Motor neuron (in vitro differentiated cells): ENCODE measurements at places on chromosomes 1 and 21. TPM values are rescaled to one million over a fixed set of nuclear protein-coding genes. Genes with fewer than 3 reads are reported as not detected.
A peak's percentile ranks its signal among the peaks of the same experiment; 100 is the strongest.

GRCh38 chr21:32772281-32773047 lies 909 bp upstream of the PAXBP1 start:
- ATAC-seq = no peak

Gene TMEM240
- total RNA-seq = 8.7 and 14.0 TPM in 2 replicates

GRCh38 chr1:87452648-87453047 lies 124.0 kb downstream of the LMO4 start:
- ATAC-seq = no peak

DNA sequence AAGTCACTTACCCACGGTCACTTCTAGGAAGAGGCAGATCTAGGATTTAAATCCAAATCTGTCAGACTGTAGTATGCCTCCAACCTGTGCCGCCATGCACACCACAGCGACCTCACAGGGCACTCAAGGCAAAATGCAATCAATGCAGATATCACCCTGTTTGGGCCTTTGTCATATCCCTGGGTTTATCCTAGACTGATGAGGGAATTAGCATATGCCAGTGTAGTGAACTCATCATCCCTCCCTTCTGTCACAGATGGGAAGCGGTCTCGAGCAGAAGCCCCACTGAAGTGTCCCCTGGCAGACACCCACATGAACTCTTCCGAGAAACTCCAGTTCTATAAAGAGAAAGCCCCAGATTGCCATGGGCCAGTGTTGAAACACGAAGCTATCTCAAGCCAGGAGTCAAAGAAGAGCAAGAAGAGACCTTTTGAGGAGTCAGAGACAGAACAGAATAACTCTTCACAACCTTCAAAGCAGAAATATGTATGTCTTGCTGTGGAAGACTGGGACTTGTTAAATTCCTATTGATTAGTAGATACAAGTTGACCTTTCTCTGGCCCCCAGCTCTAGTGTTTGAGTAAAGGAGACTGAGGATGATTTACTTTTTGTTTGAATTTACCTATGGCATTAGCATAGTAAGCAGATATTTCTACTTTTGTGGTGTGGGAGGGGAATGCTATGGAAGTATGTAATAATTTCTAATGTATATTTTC lies 21.4 kb downstream of the LRRC42 start:
- ATAC-seq = no peak

Gene LCE1D
- not detected in 2 replicates for total RNA-seq

- no peak for ATAC-seq
Measured at GRCh38 chr21:14751602-14752344, 205.7 kb upstream of the SAMSN1 start.

Gene APOBEC4
- 1.3 and 1.4 TPM in 2 replicates for total RNA-seq

DNA sequence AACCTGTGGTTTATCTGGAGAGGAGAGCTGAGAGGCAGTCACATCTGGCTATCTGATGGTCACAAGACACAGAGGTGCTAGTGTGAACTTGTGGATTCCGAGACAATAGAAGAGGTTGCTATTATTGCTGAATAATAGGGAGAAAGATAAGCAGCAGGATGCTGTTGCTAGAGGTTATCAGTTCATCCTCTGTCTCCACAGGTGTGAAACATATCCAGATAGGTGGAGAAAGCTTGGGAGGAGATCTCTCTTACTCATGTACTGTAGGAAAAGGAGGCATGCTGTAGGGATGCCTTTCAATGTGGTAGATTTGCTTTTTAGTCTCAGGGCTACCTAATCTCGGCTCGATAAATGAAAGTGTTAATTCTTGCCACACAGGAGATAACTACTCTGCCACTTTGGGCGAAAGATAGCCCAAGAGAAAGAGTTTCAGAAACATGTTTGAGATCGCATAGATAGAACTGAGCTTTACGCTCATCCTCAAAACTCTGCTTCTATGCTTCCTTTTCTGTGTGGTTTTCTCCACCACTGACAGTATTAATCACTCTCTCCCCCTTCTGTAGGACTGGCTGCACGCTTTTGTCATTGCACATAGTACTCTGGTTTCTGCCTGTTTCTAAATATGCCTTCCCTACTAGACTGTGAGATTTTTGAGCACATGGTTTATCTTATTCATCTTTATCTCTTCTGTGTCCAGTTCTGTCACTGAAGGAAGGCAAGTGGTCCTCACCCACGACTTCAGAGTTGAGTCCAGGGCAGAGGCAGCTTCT lies 36.7 kb upstream of the PLXNA2 start:
- ATAC-seq = no peak

Gene GJA9
- 0.56 and 1.2 TPM in 2 replicates for total RNA-seq

DNA sequence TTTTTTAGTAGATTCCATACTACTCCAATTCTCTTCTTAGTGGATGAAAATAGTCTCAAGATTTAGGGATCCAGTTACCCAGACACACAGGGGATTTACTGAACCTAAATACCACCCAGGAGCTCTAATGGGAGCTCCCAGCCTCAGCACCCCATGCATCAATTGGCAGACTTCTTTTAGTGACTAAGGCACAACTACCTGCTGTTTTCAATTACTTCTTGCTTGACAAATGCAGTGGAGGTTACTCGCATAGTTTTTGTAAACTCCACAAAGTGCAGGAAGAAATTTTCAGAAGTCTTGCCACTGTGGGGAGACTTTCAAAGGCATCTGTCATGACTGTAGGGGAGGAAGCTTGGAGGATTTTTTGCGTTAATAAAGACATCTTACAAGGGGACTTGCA lies 35.5 kb upstream of the MAP10 start:
- no peak for ATAC-seq

- no peak for ATAC-seq
Measured at GRCh38 chr1:32329931-32330466, 6.0 kb downstream of the MARCKSL1 start.

GRCh38 chr1:15722411-15722810 lies 13.6 kb upstream of the SLC25A34 start:
- no peak for ATAC-seq

Gene SPRR2B
- total RNA-seq = 2.9 TPM in 1 of 2 replicates, not detected in the other

Gene ZSWIM5
- 0.45 and 2.4 TPM in 2 replicates for total RNA-seq

- ATAC-seq = no peak
Measured at GRCh38 chr1:208793861-208794345, 549.7 kb upstream of the PLXNA2 start.

DNA sequence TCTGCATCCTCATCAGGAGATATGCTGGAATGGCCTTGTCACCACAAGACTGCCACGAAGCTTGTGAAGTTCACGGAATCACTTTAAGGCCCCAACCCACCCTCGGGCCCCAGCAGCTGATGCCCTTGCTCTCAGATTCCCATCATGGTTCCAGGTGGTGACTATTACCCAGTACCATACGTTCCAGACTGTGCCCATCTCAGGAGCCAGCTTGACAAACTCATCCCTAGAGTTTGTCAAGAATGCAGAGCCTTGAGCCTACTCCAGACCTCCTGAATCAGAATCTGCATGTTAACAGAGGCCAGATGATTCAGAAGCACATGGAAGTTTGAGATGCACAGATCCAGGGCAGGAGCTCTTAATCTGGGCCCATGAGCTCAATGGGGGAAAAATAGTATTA lies 53.9 kb upstream of the RBM15 start:
- ATAC-seq = no peak

GRCh38 chr21:44847261-44848056 lies 26.0 kb downstream of the PTTG1IP start:
- ATAC-seq = peak; percentile 1

Gene DISC1
- 13.5 and 14.5 TPM in 2 replicates for total RNA-seq

- no peak for ATAC-seq
Measured at GRCh38 chr1:167587342-167587741, 33.8 kb upstream of the CREG1 start.

DNA sequence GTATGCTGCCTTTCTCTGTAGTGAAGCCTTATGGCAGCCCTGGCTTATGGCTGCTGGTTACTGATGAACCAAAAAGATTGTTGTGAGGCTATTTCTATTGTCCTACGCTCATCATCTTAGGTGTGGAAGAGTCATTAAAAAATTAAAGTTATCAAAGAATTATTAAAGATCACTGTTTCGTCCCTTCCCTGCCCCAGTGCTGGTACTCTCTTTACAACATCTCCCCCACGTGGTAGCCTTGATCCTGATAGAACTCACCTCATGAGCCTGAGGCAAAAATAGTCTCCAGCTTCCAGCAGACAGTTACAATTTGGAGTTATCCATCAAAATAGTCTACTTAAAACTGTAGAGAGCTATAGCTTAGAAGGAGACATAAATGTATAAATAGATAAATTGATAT lies 201.5 kb downstream of the S1PR1 start:
- ATAC-seq = peak; percentile 68

Gene CSF3R
- total RNA-seq = 3.5 and 4.0 TPM in 2 replicates

DNA sequence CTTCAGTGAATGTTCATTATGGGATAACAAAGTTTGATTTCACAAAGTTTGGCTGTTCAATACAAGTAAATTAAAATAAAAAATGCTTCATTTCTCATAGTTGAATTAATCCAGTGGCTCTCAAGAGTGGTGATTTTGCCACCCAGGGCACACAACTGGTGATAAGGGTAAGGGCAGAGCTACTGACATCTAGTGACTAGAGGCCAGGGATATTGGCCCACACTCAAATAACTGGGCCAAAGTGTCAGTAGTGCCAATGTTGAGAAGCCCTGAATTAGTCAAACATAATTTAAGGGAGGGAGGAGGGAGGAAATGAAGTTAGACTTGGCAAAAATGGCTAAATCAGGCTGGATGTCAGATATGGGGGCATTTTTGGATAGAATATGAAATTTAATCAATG lies 880.5 kb upstream of the ADGRL4 start:
- ATAC-seq = no peak

- peak; percentile 89 for ATAC-seq
Measured at GRCh38 chr1:53550201-53550741, 91.1 kb downstream of the DMRTB1 start.

GRCh38 chr1:47680815-47681475 lies 243.1 kb downstream of the FOXD2 start:
- ATAC-seq = no peak

Gene PLPPR4
- total RNA-seq = 1.0 and 1.1 TPM in 2 replicates

- no peak for ATAC-seq
Measured at GRCh38 chr1:150159550-150159949, 9.8 kb downstream of the PLEKHO1 start.

GRCh38 chr1:33763406-33763805 lies 100.5 kb upstream of the HMGB4 start:
- peak; percentile 73 for ATAC-seq

GRCh38 chr1:30656171-30656940 lies 67.0 kb downstream of the MATN1 start:
- no peak for ATAC-seq

DNA sequence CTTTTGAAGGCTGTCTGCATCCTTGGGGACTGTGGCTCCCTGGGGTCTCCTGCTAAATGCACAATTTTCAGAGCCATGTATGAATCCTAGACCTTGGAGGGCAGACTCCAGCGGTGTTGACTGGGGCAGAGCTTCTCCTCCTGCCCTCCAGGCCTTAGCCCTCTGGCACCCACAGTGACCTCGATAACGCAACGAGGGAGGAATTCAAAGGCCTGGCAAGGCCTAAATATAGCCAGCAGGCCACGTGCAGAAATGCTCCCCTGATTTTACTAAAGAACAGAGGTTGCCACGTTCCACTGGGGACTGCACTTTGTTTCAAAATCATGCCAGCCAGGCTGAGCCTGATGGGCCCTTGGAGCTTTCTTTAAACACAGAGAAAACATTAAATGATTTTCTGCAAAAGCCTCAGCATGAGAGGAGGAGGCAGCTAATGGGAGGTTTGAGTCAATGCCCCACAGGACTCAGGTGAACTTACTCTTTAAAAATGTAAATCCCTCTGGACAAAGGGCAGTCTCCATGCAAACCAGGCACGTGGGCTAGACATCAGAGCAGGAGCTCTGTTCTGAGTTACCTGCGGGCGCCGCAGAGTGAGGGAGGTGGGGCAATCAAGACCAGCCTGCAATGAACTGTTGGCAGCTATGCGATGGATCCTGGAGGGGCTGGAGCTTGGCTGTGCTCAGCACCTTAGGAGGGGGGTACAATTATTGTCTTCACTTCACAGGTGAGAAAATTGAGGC lies 28.0 kb downstream of the GRIK3 start:
- ATAC-seq = no peak

Gene TMPRSS15
- total RNA-seq = 0.13 TPM in 1 of 2 replicates, not detected in the other

Gene LCE1A
- not detected in 2 replicates for total RNA-seq

Gene SPRR2E
- not detected in 2 replicates for total RNA-seq

DNA sequence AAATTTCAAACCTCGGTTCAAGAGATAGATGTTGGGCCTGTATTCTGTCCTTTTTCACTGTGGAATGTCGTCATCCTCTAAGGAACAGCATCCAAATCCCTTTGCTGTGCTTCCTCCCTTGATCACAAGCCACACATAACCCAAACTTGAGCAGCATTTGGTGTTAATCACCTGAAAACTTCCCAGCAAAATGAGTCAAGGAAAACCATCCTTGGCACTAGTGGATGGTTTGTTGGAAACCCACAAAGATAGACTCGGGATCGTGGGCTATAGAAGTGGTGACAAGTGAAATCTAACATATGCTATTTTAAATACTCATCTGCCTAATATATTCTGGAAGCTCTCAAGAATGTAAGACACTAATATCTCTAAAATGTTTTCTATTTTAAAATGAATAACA lies 459.1 kb downstream of the SETD4 start:
- no peak for ATAC-seq

DNA sequence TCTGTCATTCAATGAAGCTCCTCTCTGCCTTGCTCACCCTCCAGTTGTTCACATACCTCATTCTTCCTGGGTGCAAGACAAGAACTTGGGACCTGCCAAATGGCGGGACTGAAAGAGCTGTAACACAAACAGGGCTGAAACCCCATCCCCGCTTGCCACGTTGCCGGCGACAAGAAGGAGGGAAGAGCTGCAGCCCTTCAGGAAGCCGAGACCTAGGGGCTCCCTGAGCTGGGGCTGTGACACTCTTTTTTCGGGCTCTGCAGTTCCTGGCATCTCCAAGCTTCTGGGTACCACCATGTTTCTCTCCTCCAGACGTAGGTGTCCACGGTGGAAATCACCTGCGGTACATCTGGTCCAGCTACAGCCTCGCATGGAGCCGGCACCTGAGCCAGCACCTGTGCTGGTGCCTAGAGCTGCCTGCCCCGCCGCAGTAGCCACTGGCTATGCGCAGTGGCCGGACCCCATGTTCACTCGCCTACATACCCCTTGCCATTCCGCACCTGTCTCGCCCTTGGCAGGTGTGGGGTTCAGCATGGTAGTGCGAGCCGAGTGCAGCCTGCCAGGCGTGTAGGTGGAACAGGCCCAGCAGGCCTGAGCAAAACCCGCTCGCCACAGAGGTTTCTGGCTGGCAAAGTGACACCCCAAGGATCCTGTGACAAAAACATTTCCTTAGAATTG lies 367.0 kb upstream of the NEGR1 start:
- ATAC-seq = no peak

Gene KCND3
- total RNA-seq = 1.9 and 2.0 TPM in 2 replicates

GRCh38 chr1:14599183-14599791 lies 802 bp downstream of the KAZN start:
- peak; percentile 58 for ATAC-seq

DNA sequence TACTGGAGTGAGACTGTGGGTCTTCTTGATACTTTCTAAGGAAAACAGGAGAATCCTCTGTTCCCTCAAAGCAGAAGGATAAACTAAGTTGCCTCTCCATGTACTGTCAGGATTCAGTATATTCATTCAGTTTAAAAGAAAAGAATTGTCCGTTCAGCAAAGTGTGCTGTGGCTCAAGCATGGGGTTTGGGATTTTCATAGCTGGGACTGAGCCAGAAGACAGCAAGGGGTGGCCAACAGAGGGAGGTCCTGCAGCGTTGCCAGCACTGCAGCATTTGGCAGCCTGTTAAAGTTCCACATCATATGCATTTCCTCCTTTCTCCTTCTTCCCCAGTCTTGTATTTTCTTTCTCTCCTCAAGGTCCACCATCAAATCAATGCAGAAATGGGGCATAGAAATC lies 75.1 kb downstream of the DTL start:
- peak; percentile 68 for ATAC-seq

Gene FGGY
- total RNA-seq = 30.4 and 32.3 TPM in 2 replicates

Gene ZNF692
- total RNA-seq = 33.3 TPM in 2 replicates

Gene TFAP2E
- 2.2 and 2.6 TPM in 2 replicates for total RNA-seq
